Stomach (tissue), 19 donors: ENCODE measurements at places on chromosomes 6 and 20. TPM values are rescaled to one million over a fixed set of nuclear protein-coding genes. Genes with fewer than 3 reads are reported as not detected.

DNA sequence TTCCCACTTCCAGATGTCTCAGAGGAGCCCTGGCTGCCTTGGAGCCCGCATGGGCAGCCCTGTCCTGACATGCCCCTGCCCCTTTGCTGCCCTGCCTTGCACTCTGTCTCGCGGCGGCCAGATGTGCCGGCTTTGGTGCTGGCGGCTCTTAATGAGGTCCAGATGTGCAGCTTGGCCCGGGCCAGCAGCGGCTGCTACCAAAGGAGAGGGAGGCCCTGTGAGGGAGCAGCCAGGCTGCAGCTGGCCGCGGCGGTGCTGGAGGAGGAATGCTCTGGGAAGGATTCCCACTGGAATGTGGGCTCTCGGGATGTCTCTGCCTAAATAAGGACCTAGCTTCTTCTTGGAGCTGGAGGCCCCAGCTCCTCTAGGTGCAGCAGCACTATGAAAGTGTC, 72.4 kb downstream of the FGD2 start:
- DNase-seq, result peak; percentile 42

- no peak for DNase-seq
These were observed 9.3 kb upstream of the NNAT start for GRCh38 chr20:37511610-37512275.

GRCh38 chr6:110688661-110689268, 126.5 kb downstream of the CDK19 start:
- peak; percentile 35 for DNase-seq

BCAS4 gene
- 2.8 TPM for total RNA-seq
